Osteocyte (in vitro differentiated cells): ENCODE measurements at places on chromosomes 7 and 10. TPM values are rescaled to one million over a fixed set of nuclear protein-coding genes. Genes with fewer than 3 reads are reported as not detected.

- no peak for DNase-seq
These were observed 1.8 kb downstream of the TNRC18 start for GRCh38 chr7:5421714-5422395.

The GJD4 gene
- total RNA-seq = not detected in 2 replicates

- no peak for DNase-seq
These were observed 46.4 kb upstream of the KMT2E start for GRCh38 chr7:104967595-104967994.

GRCh38 chr10:109487691-109488090, 435.6 kb downstream of the XPNPEP1 start:
- no peak for DNase-seq

The PAPOLB gene
- 0.10 and 0.13 TPM in 2 replicates for total RNA-seq

- DNase-seq = no peak
These were observed 134.1 kb downstream of the TEX36 start for GRCh38 chr10:125548878-125549277.
